ENCODE measurements at places on chromosomes 2 and 18.

DNA sequence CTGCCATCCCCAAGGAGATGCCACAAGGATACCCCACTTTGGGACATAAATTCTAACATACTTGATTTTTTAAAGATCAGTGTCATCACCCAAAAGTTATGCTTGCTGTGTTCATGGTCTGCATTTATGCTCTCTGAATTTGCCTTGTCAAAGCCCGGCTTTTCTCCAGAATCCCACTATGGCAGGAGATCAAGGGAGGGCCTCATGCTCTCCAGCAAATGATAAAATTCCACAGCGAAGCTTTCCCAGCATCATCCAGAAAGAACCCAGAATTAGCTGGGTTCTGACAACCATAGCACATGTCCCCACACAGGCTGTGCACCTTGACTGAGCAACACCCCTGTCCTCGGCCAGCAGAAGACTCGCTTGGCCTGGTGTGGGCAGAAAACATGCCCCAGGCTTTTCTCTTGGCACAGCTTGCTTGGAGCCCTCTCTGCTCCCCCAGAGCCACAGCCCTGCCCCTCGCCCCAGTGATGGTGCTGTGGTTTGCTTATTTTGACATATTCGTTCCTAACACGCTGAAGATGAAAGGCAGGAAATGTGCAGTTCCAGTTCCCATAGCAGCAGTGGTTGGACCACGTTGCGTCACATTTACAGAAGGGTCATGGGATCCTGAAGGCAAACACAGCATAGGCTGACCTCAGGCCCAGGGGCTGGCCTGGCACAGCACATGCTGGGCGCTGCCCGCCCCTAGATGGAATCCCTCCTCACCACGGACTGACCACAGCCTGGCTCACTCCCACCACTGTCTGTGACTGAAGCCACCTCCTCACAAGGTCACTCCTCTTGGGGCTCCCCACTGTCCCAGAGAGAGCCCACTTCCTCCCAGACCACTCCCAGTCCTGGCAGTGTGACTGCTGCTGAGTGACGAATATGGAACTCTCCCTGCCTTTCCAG, 14.1 kb upstream of the CHRNA1 start:
- DNase-seq = no peak

- no peak for DNase-seq
These were observed 22.2 kb downstream of the PIK3C3 start for GRCh38 chr18:41977233-41977632.

DNA sequence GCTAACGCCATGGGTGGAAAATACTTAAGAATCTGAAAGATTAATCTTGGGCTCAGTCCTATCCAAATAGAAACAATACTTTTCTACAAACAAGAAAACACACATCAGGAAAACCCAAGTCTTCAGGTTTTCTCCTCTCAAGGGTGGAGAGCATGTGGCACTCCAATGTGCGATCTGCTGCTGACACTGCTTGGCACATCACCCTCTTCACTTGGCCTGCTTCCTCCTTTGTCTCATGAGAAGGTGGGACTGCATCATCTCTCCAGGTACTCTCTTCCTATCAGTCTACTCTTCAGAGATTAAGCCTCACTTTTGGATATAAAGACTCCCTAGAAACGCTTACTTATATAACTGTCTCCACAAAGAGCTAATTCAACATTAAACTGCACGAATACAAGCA, 26.4 kb downstream of the HDLBP start:
- no peak for DNase-seq

DNA sequence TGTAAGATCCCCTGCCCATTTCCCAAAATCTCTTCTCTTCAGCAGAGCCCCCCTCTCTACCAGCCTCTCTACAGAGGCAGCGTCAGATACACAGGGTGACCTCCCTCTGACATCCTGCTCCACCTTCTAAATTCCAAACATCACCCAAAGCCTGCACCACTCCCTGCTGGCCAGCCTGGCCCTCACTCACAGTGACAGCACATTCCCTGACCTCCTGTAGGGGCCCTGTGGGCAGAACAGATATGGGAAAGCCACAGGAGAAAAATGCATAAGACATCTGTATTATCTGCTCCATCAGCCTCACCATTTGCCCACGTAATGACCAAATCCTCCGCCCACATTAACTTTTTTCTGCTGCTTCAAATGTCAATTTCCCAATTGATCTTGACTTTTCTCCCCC, 40.6 kb downstream of the TRABD2A start:
- no peak for DNase-seq

- DNase-seq = no peak
These were observed 94.6 kb upstream of the LGALSL start for GRCh38 chr2:64359171-64359891.

GRCh38 chr2:161388146-161388779, 27.8 kb upstream of the TBR1 start:
- DNase-seq = no peak

DNA sequence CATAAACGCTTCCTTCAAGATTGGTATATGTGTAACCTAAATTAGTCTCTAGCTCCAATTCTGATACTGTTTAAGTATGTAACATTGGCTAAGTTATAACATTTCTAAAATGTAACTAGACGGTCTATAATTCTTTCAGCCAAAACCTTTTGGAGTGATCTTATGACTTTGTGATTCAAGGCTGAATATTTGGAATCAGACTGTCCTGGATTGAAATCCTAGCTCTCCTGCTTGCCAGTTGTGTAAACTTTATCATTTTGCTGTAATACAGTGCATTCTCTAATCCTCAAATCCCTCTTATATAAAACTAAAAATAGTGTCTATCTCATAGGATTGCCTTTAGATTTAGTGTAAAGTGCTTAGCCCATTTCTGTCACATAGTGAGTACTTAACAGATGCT, 337.2 kb upstream of the KCNJ3 start:
- DNase-seq = no peak

- DNase-seq = no peak
These were observed 182.5 kb upstream of the HS6ST1 start for GRCh38 chr2:128501006-128501690.

- no peak for DNase-seq
These were observed 69.5 kb downstream of the CAVIN2 start for GRCh38 chr2:191777351-191777750.

DNA sequence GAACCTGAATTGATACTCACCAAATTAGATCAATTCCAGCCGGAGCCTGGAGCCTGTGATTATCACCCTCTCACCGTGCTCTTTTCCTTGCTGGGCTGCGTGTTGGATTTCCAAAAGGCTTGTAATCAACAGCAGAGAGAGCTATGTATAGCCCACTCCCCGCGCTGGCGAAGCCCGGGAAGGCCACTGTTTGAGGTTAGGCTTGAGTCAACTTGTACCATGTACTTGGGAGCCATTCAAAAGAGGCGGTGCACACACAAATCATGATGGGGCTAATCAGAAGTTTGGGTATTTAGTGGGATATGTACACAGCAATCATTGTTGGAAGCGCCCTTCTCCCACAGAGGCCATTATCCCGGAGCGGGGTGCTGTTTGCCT, 151.6 kb downstream of the GLI2 start:
- DNase-seq = no peak

- no peak for DNase-seq
These were observed 1210.3 kb upstream of the ZEB2 start for GRCh38 chr2:145729993-145730770.

GRCh38 chr2:3902131-3902530, 198.8 kb downstream of the DCDC2C start:
- DNase-seq = no peak
